ENCODE measurements at places on chromosomes 6 and 20.

DNA sequence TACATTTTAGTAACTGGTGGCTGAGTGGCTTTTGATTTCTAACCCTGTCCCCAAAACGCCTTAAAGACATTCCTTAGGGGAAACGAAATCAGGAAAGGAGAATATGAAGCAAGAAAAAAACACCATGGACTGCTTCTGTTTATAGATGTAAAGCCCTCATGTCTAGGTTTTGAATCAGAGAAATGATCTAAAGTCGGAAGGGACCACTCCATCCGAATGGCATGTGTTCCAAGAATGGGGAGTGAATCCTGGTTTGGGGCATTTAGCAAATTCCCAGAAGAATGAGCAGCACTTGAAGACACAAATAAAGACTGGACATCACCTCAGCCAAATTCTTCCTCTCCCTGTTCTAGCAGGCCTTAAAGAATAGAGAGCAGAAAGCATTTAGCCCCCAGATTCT, 65.6 kb downstream of the CAP2 start:
- no peak for DNase-seq

DNA sequence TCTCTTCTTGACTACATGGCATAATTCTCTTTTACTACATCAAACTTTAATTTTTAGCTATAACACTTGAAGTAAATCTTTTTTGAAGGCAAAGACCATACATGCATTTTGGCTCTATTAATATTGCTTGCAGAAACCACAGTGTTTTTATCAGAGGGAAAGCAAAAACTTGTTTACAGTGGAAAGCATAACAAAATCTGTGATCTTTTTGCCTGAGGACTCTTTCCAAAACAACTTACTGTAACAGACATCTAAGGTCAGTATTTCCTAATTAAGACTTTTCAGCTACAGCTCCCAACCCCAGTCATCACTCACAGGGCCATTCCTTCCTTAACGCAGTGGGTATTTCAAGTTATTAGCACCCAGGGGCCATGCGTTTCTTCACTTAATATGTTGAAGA, 274.7 kb downstream of the CDKAL1 start:
- DNase-seq: no peak

GRCh38 chr20:37452236-37452635, 68.8 kb upstream of the NNAT start:
- no peak for DNase-seq

DNA sequence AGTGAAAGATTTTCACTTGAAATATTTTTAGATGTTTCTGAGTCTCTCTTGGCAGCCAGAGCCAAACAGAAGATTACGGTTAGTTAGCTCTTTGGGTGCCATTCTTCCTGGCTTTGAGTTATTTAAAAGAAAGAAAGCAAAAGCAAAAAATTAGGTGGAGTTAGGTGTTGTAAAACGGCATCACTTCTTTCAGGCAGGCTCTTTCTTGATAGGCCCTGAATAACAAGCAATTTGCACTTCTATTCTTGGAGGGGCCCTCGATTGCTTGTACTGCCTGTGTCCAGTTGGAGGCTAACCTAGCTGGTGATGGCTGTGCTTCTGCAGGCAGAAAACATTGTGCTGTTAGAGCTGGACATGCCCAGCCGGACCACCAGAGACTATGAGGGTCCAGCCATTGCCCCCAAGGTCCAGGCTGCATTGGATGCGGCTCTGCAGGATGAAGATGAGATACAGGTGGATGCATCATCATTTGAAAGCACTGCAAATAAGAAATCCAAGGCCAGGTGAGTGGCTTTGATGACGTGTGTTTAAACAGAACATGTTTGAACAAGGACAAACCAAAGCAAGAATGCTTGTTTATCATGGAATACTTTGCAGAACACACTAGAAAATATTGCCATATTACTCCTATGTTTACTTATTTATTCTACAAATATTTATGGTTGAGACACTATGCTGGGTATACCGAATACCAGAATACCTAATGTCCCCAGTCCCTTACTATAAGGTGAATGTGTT, 28.1 kb upstream of the ASXL1 start:
- no peak for DNase-seq

DNA sequence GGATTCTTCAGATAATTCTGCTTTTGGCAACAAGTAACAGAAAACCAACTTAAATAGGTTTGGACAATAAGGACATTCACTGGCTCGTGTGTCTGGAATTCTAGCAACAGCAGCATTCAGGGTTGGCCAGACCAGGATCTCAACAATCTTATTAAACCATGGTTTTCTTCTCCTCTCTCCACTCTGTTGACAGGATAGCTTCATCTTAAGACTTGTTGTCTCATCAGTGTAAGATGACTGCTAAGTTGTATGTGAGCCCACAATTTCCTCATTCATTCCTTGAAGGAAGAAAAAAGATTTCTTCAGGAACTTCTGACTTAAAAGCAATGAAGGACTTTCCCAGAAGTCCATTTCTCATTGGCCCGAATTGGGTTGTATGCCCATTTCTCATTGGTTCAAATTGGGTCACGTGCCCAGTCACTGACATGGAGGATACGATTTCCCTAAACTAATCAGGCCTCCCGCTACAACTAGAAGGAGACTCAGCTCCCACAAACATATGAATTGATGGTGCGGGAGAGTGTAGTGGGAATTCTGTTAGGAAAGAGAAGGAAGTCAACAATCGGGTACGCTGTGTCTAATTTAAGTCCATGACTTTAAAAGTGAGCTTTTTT, 83.7 kb downstream of the SLC22A3 start:
- no peak for DNase-seq

DNA sequence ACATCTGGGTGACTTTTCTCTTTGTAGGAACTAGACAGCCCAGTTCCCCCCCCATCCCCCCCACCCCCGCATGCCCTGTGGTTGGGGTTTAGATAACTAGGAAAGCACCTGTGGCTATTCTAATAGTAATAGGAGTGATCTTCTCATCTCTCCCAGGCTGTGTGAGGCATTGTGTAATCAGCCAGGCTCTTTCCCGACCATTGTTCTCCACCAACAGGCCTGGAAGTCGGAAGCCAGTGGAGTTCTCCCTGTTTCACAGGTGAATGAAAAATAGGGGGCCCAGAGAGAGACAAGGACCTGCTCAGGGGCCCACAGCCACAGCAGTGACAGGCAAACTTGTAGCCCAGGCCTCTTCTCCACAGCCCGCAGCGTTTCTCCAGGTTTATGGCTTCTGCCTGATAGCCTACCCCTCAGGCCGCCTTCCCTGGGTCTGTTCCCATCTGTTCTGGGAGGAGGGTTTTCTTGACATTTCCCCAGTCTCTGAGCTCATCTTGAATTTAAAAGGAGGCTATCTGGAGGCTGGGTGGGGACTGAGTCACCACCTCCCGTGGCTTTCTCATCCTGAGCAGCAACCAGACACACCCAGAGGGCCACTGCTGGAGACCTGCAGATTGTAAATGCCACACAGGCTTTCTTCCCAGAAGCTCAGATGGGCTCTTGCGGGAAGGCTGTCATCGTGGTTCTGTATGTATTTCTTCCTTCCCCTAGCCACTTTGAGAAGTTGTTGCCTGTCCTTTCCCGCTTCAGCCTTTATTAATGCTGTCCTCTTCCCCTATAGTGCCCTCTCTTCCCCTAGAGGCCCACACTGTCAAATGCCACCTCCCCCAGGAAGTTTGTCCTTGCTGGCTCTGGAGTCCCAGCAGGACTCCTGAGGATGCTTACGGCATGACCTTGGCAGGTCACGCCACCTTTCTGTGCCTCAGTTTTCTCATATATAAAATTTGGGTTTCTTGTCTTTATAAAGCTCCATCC, 75.9 kb upstream of the MYL9 start:
- no peak for DNase-seq

GRCh38 chr6:132733814-132734213, 20.0 kb upstream of the VNN1 start:
- DNase-seq: no peak

GRCh38 chr6:168194732-168195567, 115.9 kb upstream of the FRMD1 start:
- DNase-seq: no peak

- DNase-seq: no peak
Observed at GRCh38 chr6:170305805-170306323, 694 bp upstream of the FAM120B start.

DNA sequence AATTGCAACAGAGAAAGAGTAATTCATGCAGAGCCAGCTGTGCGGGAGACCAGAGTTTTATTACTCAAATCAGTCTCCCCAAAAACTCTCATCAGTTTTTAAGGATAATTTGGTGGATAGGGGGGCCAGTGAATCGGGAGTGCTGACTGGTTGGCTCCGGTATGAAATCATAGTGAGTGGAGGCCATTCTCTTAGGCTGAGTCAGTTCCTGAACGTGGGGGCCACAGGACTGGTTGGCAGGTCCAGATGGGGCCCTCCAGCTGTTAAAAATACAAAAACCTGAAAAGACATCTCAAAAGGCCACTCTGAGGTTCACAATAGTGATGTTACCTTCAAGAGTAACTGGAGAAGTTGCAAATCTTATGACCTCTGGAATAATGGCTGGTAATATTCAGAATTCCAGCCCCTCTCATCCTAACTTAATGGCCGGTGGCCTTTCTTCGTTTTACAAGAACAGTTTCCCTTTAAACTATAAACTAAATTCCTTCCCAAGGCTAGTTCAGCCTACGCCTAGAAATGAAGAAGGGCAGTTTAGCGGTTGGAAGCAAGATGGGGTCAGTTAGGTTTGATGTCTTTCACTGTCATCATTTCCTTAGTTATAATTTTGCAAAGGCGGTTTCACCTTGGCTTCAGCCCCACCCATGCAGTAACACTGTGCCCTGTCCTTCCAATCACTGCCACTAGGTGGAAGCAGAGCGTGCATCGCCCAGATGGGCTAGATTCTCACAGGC, 6.8 kb upstream of the MICA start:
- DNase-seq: peak; percentile 73

- DNase-seq: no peak
Observed at GRCh38 chr6:14543971-14544585, 426.5 kb downstream of the CD83 start.

DNA sequence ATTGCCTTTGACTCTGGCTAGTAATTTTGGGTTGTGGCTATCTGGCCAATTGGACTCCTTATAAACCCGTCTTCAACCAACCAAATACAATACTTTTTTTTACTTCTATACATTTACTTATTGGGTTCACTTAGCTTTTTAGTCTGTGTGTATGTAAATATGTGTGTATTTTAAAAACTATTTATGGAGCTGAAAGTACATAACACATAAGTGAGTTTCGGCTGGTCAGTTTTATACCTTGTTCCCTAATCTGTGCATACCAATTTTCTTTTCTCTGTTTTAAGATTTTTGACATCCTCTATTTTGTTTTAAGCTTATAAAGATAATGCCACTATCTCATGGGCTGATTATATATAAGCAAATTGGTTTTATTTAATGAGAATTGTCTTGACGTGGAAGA, 129.5 kb downstream of the LRRC1 start:
- no peak for DNase-seq

DNA sequence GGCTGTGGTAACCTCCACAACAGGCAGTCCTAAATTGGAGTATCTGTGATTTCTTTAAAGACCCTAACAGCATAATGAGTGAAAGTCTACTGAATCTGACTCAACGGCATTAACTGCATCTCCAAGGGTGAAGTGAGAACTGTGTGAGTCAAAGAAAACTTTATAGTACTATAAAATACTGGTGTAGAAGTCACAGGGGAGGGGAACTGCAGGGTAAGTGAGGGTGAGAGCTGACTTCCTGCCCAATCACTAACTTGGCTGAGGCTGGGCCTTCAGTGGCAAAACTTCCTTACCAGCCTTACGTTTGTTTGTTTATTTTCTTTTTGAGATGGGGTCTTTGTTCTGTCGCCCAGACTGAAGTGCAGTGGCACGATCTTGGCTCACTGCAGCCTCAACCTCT, 109.8 kb downstream of the PTPRK start:
- no peak for DNase-seq

GRCh38 chr20:24236963-24237362, 232.5 kb upstream of the SYNDIG1 start:
- DNase-seq: no peak

- no peak for DNase-seq
Observed at GRCh38 chr6:39102071-39102820, 12.7 kb downstream of the SAYSD1 start.

DNA sequence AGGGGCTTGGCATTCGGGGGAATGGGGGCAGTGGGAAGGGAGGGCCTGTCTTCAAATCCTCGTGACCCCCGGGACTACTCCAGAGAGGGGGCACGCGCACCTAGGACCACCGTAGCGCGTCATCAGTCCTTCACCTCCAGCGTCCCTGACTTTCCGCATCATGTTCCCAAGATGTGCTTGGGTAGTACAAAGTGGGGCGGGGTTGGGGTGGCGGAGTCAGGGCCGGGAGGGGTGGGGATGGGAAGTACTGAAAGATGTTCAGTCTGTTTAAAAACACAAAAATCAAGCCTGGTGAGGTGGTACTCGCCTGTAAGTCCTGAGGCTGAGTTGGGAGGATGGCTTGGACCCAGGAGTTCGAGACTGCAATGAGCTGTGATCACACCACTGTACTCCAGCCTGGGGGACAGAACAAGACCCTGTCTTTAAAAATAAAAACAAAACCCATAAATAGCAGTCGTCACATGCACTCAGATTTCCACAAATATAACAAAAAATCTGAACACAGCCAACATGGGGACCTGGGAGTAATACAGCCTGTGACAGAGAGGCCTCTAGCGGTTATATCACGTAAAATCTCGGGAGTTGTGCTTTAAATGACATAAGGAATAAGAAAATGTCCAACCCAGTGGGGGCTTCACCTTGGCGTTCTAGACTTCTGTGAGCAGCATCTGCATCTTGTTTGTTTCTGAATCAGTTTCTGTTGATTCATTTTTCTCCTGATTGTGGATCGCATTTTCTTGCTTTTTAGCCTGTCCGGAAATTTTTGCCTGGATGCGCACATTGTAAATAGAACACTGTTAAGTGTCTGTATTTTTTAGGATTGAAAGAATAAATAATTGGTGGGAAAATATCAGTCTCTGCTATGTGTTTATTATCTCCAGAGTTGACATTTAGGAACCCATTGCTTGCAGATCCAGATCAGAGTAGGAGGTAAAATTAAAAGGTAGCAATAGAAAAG, 698 bp upstream of the LRP11 start:
- DNase-seq: no peak

GRCh38 chr20:56518721-56519398, 5.7 kb upstream of the FAM209A start:
- DNase-seq: no peak

- DNase-seq: no peak
Observed at GRCh38 chr6:109874086-109874485, 104.0 kb upstream of the GPR6 start.

Measured in stimulated activated CD4-positive, alpha-beta T cell treated with anti-CD3 and anti-CD28 coated beads, Interleukin-15, amount 100 ng/mL, for 1 hour (primary cell).